ENCODE measurements at places on chromosomes 2 and 18.

GRCh38 chr2:83305758-83306378 is 1153.2 kb downstream of the SUCLG1 start:
- no peak for DNase-seq

- DNase-seq = no peak
These were observed 130.2 kb downstream of the DTNA start for GRCh38 chr18:34840256-34840826.

DNA sequence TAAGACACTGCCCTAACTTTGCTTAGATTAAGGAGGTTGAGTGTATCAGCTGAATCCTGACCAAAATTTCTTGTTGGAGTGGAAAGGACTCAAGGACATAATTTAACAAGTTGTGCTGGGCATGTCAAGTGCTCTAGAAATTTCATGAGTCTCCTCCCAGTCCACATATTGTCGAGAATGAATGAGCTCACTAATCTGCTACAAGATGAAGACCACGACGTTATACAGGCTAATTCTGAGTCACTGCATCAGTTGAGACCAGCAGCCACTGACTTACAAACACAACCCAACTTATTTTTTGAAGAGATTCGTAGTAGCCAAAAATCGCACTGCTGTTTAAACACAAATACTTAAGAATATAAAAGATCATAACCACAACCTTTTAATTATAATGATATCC is 28.7 kb upstream of the SLC8A1 start:
- no peak for DNase-seq

DNA sequence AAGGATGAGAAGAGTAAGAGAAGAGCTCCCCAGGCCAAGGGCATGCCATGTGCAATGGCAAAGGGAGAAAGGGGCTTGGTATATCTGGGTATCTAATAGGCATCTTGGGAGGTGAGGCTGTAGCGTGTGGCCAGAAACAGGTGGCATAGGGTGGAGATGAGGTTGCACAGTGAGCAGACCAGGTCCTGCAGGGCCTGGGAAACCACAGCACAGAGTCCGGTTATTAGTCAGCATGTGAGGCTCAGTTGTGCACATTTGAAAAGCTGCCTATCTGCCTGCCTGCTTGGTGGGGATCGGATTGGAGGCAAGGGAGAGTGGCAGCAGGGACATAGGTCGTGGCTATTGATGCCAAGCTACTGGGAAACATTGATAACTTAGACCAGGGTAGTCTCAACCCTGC is 190.6 kb downstream of the TPGS2 start:
- no peak for DNase-seq

DNA sequence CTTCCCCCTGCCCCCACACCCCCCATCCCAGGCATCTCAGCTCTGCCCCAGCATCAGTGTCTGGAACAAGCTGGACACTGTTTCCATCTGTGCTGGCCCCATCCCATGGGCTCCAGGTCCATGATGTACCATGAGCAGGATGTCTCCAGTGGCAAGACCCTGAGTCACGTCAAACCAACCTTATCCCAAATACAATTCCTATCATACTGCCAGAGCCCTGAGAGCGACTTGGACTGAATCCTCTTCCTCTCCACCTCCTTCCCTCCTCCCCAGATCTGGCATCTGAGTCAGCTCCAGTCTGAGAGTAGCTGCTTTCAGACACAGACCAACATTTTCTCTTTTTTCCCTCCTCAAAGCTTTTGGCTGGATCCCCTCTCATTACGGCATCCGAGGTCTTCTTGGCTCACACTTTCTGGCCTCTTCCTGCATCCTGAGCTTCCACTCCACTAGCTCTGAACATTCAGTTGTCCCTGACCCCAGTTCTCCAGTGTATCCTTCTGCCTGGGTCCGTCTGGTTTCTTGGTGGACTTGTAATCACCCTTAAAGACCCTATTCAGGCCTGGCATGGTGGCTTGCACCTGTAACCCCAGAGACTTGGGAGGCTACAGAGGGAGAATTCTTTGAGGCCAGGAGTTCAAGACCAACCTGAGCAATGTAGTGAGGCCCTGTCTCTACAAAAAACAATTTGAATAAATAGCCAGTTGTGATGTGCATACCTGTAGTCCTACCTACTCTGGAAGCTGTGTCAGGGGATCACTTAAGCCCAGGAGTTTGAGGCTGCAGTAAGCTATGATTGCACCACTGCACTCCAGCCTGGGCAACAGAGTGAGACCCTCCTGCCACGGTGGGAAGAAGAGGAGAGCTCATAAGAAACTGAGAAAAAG is 68.3 kb downstream of the ACKR3 start:
- peak; percentile 14 for DNase-seq

GRCh38 chr2:23239374-23239773 is 145.6 kb upstream of the KLHL29 start:
- no peak for DNase-seq

DNA sequence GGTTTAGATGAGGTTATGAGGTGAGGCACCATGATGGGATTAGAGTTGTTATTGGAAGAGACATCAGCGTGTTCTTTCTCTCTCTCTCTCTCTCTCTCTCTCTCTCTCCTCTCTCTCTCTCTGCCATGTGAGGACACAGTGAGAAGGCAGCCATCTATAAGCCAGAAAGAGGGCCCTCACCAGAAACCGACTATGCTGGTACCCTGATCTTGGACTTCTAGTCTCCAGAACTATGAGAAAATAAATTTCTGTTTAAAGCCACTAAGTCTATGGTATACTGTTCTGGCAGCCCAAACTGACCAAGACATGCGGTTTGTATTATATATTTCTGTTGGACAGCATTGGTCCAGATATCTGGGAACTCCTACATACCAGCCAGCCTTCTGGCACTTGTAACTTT is 3.5 kb upstream of the LIPG start:
- no peak for DNase-seq

DNA sequence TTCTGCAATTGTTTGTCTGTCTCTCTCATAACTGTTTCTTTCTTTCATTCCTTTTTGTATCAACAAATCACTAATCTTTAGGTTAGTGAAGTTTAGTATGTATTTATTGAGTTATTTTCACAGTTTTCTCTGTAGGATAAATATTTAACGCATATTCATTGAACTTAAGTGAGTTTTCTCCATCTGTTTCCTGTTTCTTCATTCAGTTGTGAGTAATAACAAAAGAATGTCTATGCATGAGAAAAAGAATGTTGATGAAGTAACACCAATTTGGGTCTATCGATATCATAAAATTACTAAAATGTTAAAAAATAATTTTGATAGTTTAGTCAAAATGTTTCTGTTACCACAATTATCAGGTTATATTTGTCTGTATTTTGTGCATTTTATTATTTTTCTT is 948.0 kb downstream of the DSC3 start:
- DNase-seq = no peak

DNA sequence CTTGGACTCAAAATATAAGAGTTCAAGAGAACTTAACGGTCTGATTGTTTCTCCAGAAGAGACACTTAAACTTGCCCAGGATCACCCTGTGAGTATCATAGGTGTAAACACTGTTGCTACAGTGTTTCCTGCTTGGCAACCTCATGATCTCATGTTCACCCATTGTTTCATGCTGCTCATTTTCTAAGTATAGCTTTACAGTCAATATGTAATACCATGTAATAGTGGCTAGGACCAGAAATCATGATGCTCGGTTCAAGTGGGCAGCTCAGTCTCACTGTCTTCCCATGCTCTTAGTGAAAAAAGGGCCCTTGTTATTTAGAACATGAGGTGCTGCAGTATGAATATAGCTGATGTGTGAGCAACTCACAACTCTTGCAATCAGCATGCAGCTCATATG is 157.5 kb downstream of the CERS6 start:
- no peak for DNase-seq

GRCh38 chr18:58915006-58915799 is 50.5 kb downstream of the ZNF532 start:
- DNase-seq = no peak

DNA sequence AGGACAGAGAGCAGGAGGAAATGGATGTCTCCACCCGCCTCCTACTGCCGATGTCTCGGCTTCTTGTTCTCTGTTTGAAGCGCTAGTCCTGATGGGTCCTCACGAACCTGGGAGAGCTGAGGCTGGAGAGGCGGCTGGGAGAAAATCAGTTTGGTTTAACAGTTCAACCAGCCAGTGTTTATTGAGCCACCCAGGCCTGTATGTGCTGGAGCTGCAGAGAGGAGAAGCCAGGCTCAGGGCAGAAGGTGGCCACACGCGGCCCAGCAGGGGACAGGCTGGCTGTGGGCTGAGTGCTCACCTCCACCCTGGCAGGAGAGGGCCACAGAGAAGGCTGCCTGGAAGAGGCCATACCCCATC is 202.1 kb downstream of the CYP26B1 start:
- DNase-seq = no peak

- DNase-seq = no peak
These were observed 89.5 kb upstream of the NCK2 start for GRCh38 chr2:105655244-105655643.

- peak; percentile 51 for DNase-seq
These were observed 22.7 kb upstream of the INHBB start for GRCh38 chr2:120323214-120323613.

- no peak for DNase-seq
These were observed 112.9 kb upstream of the ACAA2 start for GRCh38 chr18:49926106-49926745.

DNA sequence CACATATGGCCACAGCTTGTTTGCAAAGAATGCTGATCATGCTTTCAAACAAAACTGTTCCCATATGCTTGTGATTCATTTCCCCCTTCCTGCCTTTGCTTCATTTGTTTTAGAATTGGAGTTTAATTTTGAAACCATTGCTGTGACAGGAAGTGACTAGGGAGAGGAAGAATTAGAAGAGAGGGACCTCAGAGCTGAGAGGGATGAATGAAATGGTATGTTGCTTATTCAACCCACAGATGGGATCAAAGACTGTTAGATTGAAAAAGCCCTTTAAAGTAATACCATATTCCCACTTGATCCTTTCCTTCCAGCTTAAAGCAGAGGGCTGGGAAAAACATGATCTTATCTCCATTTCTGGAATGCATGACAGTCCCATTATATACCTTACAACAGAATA is 106.2 kb upstream of the RNF152 start:
- DNase-seq = no peak

- no peak for DNase-seq
These were observed 273.3 kb upstream of the TCF4 start for GRCh38 chr18:55861266-55861665.

DNA sequence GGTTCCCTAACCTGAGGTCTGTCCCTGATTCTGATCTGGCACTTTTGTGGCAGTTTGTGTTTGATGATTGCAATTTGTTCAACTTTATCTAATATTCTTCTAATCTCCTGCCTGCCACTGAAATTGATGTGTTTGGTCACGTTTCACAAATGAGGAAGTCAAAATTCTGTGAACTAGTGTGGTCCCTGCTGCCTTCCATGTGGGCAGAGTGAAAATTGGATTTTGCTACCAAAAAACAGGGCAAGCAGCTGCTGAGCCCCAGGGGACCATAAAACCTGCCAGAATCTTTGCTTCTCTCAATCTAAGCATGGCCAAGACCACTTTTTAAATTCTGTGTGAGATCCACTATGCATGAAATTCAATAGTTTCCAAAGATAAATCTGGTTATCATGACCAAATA is 195.5 kb upstream of the CYRIA start:
- DNase-seq = no peak
